AG04449 (cell line): ENCODE measurements at places on chromosomes 5 and 9.

GRCh38 chr5:17831279-17831678 is 197.0 kb downstream of the TAF11L14 start:
- DNase-seq = no peak

DNA sequence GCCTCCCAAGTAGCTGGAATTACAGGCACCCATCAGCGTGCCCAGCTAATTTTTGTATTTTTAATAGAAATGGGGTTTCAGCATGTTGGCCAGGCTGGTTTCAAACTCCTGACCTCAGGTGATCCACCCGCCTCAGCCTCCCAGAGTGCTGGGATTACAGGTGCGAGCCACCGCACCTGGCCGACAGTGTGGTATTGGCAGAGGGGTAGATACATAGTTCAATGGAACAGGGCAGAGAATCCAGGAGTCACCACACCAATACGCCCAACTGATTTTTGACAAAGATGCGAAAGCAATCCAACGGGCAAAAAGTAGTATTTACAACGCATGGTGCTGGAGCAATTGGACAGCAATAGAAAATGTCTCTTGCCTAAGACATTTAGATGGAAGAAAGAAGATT is 164.0 kb upstream of the PPP1R26 start:
- no peak for DNase-seq

- DNase-seq = no peak
These were observed 62.3 kb upstream of the JAK2 start for GRCh38 chr9:4922730-4923129.

DNA sequence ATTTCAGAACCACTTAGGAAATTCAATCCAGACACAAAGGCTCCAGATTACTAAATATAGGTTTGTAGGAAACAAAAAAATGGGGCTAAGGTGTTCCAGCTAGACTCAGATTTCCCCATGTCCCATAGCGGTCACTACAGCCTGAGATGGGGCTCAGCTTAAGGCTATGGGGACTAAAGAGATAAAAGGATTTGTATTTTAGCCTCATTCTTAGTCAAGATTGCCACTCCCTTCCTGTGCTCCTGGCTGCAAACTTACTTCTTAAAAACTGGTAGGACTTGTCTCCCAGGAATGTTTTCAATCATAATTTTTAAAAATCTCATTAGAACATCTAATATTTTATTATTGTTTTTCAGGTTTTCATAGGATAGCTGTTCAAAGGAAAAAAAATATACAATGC is 253.8 kb upstream of the DAB2 start:
- no peak for DNase-seq

GRCh38 chr5:115342590-115343377 is 46.3 kb upstream of the CCDC112 start:
- no peak for DNase-seq

GRCh38 chr5:73448463-73449136 is at the start of gene FOXD1:
Gene FOXD1, minus strand, starts transcription at chr5:73448777. Its CDS starts 415 bp downstream, at chr5:73448362.
- peak; percentile 91 for DNase-seq
